ENCODE measurements at places on chromosomes 7 and 10.

DNA sequence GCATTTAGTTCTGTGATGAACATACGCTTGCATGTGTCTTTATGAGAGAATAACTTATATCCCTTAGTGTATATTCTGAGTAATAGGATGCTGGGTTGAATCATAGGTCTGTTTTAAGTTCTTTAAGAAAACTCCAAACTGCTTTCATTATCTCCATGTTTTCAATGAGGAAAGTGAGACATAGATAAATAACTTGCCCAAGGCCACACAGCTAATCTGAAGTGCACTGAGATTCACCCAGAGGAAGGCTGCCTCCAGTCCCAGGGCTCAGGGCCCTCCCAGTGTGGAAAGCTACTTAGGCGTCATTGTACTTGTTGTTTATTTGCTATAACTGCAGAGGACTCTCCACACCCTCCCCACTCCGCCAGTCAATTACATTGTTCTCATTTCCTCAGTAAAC, 126.7 kb downstream of the INHBA start:
- DNase-seq, result no peak

- DNase-seq, result no peak
Measured at GRCh38 chr7:50711271-50712175, 71.2 kb downstream of the GRB10 start.

DNA sequence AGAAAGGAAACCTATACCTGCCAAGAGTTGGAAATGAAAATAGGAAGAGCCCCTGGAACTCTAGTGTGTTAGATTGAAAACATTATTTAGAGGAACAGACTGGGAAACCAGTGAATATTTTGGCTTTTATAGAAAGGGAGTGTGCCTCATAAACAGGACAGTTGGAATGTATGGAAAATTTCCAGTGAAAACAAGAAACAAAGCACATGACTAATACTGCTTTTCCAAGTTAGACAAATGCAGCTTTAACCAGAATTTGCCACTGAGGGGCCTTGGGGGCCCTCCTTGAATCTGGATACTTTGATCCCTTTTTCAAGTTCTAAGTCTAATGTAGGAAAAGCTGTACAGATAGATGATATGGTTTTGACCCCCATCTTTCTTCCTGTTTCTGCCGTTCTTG, 21.2 kb downstream of the ITGB8 start:
- peak; percentile 34 for DNase-seq

DNA sequence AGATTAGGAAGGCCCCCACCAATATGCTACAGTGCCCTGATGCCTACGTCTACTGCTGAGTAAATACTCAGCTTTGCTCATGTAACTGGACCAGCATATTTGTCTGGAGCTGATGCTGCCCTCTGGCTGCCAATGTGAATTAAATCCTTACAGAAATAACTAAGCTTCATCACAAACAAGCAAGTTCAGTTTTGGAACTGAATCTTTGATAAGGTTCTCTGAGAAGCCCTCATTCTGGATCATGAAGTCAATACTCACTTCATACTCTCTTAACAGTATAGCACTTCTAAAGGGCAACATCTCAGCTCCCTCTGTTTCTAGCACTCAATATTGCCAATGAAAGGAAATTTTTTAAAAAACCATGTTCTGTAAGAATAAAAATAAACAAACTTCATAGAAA, 246.7 kb downstream of the ETV1 start:
- DNase-seq, result peak; percentile 63

GRCh38 chr7:26376175-26376917, 84.7 kb downstream of the SNX10 start:
- DNase-seq, result no peak

All from fibroblast of gingiva (primary cell).